Right hindlimb (tissue), 1 donor: ENCODE measurements at places on chromosomes 12 and 14.

- no peak for DNase-seq
These were observed 137.6 kb upstream of the TMTC1 start for GRCh38 chr12:29921307-29921706.

- no peak for DNase-seq
These were observed 6.7 kb downstream of the FOXN4 start for GRCh38 chr12:109302358-109302757.

GRCh38 chr14:75016815-75017214 is 14.1 kb downstream of the EIF2B2 start:
- no peak for DNase-seq

GRCh38 chr12:121468499-121468801 is 68.5 kb downstream of the RNF34 start:
- no peak for DNase-seq

DNA sequence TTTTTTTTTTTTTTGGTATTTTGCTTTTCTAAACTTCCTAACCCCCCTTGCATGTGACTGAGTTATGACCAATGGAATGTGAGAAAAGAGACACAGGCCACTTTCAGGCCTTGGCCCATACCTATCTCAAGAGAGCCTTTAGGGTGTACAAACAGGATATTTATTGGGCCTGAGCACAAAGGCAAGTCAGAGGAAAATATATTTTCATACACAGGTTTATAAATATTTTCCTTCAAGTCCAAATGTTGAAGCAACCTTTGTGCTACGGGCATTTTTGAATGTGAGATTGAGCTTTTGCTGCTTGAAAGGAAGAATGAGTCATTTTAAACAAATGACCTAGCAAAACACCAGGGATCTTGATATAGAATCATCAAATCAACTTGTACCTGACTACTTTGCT is 228.6 kb upstream of the E2F7 start:
- no peak for DNase-seq

DNA sequence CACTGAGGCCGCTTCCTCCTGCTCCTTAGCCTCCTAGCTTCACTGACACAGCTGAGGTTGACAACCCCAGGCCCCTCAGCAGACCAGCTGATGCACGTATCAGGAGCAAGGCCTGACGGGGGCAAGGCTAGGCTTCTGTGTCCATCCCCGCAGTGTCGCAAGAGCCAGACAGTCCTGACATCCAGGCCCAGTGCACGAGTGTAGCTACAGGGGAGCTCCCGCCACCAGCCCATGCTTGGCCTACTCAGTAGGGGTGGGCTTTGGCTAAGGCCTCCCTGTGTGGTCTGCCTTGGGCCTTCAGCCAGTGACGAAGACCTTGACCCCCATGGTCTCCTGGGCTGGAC is 179.1 kb downstream of the DPF3 start:
- no peak for DNase-seq
